GM10248 (cell line): ENCODE measurements at places on chromosomes 7 and 10.
A peak's percentile ranks its signal among the peaks of the same experiment; 100 is the strongest.

- no peak for DNase-seq
Measured at GRCh38 chr10:78442836-78443550, 409.3 kb downstream of the RPS24 start.

DNA sequence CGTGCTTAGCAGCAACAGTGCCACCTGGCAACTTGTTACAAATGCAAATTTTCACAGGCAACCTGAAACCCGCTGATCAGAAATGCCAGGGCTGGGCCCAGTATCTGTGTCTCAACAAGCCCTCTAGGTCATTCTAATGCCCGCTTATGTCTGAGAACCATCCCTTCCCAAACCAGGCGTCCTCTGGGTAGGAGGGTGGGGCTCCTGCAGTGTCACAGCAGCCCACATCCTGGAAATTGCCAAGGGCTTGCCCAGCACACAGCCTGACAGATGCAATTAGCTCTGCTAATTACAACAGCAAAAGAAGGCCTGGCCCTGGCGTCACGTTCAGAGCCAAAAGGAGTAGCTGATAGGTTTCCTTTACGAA is 15.9 kb downstream of the ITPRIP start:
- DNase-seq, result no peak

GRCh38 chr10:69124563-69125268 is 738 bp downstream of the VPS26A start:
- DNase-seq, result peak; percentile 65

- no peak for DNase-seq
Measured at GRCh38 chr7:4714767-4715409, 32.8 kb downstream of the FOXK1 start.

DNA sequence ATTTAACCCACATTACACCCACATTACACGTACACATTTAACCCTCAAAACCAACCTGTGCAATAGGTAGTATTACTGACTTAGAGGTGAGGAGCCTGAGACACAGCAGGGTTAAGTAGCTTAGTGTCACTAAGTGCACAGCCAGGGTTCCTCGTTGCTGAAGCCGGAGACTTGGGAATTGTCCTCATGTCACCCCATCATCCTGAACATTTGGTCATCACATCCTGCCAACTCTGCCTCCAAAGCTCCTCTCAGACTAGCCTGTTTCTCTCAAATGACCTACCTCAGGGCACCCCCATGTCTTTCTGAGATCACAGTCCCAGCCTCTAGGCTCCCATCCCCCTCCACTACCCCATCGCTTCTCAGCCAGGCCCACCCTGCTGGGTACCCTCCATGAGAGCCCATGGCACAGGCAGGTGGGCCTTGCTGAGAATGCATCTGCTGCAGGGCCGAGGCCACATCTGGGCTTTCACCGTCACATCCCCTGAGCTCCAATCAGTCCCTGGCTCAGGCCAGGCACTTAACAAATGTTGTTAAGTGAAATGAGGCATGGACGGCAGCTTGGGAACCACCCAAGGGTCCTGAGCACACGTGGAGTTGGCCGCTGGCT is 21.1 kb upstream of the PCBD1 start:
- DNase-seq, result no peak

DNA sequence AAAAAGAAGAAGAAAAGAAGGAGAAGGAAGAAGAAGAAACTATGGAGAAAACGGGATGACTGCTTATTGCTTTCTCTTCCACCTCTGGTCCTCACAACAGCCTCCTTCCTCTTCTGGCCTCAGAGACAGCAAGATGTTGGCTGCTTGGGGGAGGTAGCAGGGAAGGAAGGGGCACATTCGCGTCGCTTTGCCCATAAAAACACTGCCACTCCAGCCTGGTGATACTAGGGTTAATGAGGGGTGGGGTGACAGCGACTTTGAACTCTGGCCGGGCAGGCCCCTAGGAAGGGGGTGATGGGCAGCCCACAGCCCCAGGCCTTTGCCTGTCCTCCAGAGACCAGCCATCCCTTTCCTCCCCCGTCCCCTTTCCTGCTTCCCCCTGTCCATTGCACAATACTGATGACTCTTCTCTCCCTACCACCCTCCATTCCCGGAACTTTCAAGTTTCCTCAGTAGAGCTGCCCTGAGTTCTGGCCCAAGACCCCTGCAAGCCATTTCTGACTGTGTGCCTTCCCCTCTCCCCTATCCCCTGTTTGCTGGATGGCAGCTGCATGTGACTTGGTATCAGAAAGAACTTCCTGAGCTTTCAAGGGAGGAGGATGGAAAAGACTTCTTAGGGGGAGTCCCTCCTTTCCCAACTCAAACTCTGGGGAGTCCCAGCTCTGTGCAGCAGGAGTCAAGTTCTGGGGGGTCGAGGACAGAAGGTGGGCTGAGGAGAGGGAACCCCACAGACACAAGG is 2.2 kb upstream of the CUEDC2 start:
- DNase-seq, result no peak

DNA sequence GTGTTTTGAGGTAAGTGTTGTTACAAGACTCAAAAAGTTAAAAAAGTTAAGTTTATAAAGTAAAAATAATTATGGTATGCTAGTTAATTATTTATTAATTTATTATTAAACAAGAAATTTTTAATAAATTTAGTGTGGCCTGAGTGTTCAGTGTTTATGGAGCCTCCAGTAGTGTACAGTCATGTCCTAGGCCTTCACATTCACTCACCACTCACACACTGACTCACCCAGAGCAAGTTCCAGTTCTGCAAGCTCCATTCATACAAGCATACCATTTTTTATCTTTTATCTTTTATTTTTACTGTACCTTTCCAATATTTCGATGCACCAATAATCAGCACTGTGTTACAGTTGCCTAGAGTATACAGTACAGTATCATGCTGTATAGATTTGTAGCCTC is 381.2 kb upstream of the MGMT start:
- DNase-seq, result no peak

GRCh38 chr10:71229726-71230655 is 17.6 kb downstream of the UNC5B start:
- DNase-seq, result no peak

- no peak for DNase-seq
Measured at GRCh38 chr10:107546986-107547385, 382.5 kb upstream of the SORCS1 start.

DNA sequence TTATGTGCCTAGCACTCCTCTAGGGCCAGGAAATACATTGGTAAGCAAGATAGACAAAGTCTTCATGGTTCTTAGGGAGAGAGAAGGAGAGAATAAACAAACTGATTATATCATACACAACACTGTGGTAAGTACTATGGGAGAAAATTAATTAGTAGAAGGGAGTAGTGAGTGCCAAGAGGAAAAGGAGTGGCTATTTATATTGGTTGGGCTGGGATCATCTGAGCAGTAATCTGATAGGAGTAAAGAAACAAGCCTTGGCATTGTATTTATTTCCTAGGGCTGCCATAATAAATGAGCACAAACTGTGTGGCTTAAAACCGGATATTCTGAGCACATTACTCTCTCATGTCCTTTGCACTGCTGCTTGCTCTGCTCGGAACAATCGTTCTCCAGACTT is 158.1 kb upstream of the PHF14 start:
- no peak for DNase-seq

- peak; percentile 31 for DNase-seq
Measured at GRCh38 chr7:24283897-24284698, at the start of gene NPY. Gene NPY (plus strand): TSS chr7:24284190. CDS start chr7:24285241, 1,051 bp downstream.
